ENCODE measurements at places on chromosomes 1 and 21.

DNA sequence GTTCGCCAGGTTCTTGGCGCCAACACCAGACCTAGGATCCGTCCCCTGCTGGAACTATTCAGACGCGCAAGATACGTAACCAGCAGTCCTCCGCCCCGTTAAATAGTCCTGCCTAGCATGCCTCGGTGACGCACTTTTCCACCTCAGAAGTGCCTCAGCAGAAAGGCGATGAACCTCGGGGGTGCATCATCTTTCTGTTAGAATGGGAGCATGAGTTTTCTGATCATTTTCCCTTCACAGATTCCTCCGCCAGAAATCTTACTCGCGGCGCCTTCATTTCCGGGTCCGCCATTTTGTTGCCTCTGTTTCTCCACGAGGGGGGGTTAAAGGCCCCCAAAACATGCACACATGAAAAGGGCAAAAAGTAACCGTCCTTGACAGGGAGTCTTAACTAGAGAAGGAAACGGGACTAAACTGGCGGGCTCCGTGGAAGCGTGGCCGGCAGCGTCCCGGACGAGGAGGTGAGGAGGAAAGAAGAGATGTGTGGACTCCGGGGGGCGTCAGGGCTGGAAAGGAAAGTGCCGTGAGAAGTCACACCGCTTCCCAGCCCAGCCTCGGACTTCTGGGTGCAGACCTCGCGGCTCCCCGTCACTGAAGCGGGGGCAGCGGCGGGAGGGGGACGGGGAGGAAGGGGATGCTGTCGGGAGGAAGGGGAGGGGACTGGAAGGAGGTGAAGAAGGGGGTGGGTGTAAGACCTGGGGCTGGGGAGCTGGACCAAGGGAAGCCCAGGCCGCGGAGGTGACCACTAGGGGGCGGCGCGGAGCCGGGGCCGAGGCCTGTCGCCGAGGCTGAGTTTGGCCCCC lies at the start of gene GABPB2:
Gene GABPB2, plus strand, starts transcription at position 288 of the 803 bp plus-strand sequence. CDS start 17,429 bp downstream, outside the sequence.
- DNase-seq, result no peak

GRCh38 chr1:34970220-34970735 lies 14.9 kb downstream of the TMEM35B start:
- DNase-seq, result peak; percentile 22

GRCh38 chr21:14917762-14918161 lies 147.0 kb downstream of the NRIP1 start:
- DNase-seq, result no peak

GRCh38 chr1:226658546-226659125 lies 80.4 kb downstream of the ITPKB start:
- no peak for DNase-seq

GRCh38 chr1:206563367-206564207 lies 48.7 kb downstream of the EIF2D start:
- DNase-seq, result no peak

DNA sequence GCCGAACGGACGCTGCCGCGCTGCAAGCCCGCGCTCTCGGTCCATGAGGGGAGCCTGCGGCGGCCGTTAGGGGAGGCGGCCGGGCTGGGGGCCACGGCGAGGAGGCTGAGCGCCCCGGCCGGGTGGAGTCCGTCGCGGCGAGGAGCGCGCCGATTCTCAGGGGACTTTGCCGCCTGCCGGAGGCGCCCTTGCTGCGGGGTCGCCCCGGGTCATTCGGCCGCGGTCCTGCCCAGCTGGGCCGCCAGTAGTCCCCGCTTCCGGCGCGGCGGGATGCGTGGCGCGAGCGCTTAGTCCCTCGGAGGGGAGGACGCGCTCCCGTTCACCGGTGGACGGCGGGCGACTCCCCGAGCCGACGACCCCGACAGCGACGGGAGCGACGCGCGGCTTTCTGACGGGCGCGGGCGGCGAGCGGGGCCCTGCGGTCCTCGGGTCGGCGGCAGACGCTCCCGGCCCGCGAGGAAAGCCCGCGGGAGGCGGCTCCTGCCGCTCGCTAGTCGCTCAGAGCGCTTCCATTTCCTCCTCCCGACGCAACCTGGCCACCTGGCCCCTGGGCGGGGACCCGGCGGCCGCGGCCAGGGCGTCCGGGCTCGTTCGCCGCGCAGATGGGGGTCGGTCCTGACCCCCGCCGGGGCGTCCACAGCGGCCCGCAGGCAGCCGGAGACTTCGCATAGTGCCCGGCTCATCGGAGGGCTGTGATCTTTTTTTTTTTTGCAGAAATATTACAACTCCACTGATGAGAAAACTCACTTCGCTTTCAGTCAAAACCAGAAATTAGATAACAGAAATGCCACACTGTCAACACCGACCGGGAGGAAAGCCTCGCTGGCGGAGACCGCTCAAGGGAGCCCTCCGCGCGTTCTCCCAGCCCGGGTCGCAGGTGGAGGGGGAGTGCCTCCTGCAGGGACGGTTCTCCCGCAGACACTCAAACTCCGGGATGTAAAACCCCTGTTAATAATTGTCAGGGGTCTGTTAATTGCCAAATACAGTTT lies 641 bp upstream of the ZBTB21 start:
- DNase-seq, result no peak

- no peak for DNase-seq
Observed at GRCh38 chr1:164228928-164229327, 330.1 kb upstream of the PBX1 start.

DNA sequence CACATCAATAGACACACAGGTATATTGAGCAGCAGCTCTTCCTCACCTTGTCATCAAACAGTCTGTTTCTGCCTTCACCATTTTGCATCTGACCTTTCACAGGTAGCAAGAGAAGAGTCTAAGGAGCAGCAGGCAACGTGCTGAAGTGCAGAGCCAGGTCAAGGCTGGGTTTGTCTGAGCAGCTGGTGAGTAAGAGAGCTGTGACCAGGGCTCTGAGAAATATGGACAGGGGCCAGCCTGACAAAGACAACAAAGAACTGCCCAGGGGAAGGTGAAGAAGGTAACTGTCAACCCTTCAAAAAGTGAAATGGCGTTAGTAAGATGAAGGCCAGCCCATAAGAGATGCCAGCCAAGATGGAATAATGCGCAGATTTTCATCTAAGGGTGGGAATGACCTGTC lies 58.9 kb upstream of the LRRC8D start:
- DNase-seq, result no peak

- DNase-seq, result no peak
Observed at GRCh38 chr1:212271234-212271633, 14.0 kb upstream of the PPP2R5A start.

DNA sequence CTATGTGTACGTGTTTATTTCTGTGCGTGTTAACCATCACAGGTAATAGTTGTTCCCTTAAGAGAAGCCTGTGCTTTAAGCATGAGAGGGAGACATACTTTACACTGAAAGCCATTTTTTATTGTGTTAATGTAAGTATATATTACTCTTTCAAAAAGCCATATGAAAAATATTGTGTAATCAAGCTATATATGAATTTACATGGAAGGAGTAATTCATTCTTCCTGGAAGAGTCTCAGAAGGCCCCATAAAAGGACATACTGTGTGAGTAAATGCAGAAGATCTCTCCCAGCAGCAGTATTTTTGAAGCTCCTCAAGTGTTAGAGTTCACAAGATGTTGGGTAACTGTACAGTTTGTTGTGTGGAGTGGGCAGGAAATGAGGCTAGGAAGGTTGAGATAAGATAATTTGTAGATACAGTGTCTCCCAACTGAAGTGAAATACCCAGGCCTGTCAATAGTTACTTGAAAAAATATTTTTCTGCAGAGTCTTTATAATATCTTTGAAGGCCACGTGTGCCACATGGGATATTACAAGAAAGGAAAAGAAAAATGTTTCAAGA lies 138.3 kb downstream of the PTGER3 start:
- DNase-seq, result no peak

DNA sequence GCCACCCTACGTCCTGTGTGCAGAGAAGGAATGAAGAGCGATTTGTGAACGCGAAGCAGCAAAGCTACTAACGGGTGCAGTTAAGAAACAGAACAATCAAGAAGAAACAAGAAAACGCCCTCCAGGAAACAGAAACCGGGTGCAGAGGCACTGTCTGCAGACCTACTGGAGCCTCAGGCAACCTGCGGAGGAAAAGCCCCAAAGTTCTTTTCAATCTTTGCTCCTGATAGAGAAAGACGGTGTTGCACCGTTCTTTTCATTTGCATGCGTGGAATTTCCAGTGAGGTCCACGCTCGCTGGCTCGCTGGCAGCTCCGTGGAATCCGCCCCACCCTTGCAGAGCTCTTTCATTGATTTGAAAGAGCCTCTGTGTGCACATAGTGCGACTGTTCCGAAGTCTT lies 37.0 kb upstream of the PDE9A start:
- DNase-seq, result no peak

DNA sequence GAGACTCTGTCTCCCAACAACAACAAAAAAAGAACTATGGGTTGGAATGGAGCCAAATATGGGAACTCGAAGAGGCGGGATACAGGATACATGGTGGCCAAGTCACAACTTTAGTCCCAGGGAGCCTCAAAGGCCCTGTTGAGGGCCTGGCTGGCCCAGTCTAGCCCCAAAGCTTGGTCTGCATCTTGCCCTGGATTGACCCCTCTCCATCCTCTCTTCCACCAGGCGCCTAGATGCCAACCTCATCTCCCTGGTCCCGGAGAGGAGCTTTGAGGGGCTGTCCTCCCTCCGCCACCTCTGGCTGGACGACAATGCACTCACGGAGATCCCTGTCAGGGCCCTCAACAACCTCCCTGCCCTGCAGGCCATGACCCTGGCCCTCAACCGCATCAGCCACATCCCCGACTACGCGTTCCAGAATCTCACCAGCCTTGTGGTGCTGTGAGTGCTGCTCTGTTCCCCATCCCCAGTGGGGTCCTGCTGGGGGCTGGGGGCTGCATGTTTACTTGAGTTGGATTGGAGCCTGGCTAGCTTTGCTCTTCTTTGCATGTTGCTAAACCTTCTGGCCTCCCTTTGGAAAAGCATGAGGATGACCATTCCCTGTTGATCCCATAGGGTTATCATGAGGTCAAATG lies 65.5 kb downstream of the UBE2T start:
- DNase-seq, result no peak

GRCh38 chr21:45468051-45468970 lies 63.3 kb downstream of the COL18A1 start:
- DNase-seq, result no peak
